ENCODE measurements at places on chromosomes 1 and 21. TPM values are rescaled to one million over a fixed set of nuclear protein-coding genes. Genes with fewer than 3 reads are reported as not detected.

DNA sequence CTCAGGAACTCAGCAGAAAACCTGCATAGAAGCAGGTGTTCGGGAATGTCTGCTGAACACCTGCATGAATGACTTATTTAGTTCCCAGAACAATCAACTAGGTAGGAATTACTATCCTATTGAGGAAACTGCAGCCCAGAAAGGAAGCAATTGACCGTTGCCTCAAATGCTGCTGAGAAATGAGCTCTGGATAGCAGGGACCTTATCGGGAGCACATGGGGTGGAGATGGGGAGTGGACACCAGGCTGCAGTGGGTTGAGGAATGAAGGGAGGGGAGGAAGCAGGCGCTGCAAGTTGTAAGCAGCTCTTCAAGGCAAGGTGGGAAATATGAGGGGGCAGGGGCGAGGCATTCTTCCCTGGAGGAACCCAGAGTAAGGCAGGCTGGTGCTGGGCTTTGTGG lies 10.8 kb upstream of the CDCP2 start:
- peak; percentile 22 for DNase-seq

DNA sequence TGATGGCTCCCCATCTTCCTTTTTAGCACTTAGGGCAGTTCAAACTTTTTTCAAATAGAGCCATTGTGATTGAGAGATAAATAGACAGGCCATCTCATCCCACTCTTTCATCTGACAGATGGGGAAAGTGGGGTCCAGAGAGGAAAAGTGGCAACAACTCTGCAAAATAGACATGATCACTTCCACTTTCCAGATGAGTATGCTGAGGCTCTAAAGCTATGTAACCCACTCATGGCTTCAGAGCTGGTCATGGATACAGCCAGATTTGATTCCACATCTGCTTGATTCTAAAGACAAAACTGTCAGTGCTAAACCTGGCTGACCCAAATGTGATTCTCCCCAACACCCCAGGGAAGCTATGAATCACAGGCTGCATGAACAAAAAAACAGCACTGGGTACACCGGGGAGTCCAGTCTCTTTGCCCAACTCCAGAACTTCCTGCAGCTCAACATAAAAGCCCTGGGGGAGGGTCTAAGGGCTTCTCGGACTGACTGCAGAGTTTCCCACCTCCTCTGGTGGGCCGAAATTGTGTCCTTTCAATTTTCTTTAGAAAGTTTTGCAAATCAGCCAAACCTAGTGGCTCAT lies 59.3 kb downstream of the PLPP3 start:
- no peak for DNase-seq

- peak; percentile 94 for DNase-seq
Observed at GRCh38 chr1:41726899-41727748, 191.6 kb downstream of the HIVEP3 start.

DNA sequence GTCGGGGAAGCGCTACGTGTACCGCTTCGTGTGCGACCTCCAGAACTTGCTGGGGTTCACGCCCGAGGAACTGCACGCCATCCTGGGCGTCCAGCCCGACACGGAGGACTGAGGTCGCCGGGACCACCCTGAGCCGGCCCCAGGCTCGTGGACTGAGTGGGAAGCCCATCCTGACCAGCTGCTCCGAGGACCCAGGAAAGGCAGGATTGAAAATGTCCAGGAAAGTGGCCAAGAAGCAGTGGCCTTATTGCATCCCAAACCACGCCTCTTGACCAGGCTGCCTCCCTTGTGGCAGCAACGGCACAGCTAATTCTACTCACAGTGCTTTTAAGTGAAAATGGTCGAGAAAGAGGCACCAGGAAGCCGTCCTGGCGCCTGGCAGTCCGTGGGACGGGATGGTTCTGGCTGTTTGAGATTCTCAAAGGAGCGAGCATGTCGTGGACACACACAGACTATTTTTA lies 17.1 kb downstream of the ETS2 start:
- DNase-seq: no peak

GRCh38 chr1:18899363-18900049 lies 2.8 kb downstream of the ALDH4A1 start:
- DNase-seq: no peak

DNA sequence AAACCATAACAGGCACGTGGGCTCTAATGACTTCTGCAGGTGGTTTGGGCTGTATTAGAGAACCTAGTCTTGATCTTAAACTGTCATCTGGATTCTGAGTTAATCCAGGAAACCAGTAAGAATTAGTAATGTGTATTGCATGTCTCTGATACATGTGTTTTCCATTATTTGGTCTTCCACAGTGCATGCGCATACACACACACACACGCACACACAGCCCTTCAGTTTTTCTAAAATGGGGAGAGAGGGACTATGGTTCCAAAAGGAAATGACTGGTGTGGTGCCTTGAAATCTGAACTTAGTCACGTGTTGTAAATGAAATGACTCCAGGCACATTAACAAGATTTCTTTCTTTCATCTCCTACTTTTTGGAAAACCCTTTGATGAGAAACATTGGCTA lies 67.6 kb downstream of the OLFML2B start:
- DNase-seq: no peak

GRCh38 chr1:232226197-232226712 lies 403.7 kb downstream of the SIPA1L2 start:
- DNase-seq: no peak

- DNase-seq: peak; percentile 27
Observed at GRCh38 chr1:10217748-10218441, 7.5 kb downstream of the KIF1B start.

DNA sequence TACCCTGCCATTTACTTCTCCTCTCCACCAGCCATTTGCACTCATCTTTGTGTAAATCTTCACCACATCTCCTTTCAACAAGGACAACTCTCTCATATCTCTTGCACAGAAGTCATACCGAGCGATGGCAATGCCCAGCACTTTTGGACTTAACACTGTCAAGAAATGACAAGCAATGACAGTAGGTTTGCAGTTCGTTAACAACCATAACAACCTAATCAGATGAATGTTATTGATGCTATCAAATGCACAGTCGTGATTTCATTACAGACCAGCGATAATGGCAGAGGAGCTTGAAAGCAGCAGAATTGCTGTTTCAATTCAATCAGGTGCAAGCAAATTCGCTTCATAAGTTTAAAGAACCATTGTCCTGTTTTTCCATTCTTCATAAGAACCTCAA lies 390.9 kb downstream of the VAV3 start:
- no peak for DNase-seq

- DNase-seq: no peak
Observed at GRCh38 chr21:33414926-33415325, 11.7 kb downstream of the IFNGR2 start.

GRCh38 chr1:87735750-87736149 lies 407.1 kb downstream of the LMO4 start:
- DNase-seq: no peak

GRCh38 chr1:56432166-56432971 lies 147.0 kb downstream of the PLPP3 start:
- DNase-seq: no peak

DNA sequence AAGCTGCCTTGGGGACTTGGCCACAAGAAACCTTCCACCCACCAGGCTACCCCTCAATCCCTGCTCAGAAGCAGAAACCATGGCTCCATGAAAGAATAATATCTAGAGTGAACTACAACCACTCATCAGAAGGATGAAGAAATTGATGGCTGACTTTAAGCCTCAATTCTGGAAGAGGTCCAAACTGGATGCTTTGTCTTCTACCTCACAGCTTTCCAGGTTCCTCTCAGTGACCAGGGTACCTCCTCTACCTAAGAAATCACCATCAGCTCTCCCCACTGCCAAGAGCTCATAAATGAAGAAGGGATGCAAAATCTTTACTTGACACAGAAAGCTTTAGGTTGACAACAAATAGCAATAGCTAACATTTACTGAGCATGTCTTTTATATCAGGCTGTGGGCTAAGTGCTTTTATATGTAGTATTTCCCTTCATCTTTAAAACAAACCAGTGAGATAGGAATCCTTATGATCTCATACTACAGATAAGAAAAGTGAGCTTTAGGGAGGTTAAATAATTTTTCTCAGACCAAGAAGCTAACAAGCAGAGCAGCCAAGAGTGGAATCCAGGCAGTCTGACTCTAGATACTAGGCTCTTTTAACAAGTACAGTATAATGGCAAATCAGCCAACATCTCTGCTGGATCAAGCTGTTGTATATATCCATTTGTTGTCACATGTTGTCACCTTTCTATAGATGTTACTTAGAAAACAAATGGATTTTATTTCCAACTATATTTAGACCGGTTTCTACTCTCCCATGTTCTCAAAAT lies 243.0 kb upstream of the SGIP1 start:
- no peak for DNase-seq

GRCh38 chr1:168621356-168621755 lies 45.0 kb downstream of the XCL1 start:
- no peak for DNase-seq

DNA sequence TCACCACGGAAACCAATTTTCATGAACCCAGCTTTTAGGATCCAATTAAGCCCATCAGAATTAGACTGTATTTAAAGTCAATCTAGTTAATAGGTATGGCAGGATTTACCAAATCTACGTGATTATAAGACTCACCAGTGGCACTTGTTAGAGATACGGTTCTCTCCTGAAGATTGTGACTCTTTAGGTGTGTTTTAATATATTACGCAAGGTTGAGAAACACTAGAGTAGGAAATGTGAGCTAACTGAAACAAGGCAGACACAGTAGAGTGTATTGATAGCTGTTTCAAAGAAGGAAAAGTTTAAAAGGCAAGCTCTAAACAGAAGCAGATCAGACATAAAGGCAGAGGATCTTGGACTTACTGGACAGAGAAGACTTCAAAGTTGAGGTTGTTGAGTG lies 11.2 kb upstream of the RPE65 start:
- DNase-seq: no peak

DNA sequence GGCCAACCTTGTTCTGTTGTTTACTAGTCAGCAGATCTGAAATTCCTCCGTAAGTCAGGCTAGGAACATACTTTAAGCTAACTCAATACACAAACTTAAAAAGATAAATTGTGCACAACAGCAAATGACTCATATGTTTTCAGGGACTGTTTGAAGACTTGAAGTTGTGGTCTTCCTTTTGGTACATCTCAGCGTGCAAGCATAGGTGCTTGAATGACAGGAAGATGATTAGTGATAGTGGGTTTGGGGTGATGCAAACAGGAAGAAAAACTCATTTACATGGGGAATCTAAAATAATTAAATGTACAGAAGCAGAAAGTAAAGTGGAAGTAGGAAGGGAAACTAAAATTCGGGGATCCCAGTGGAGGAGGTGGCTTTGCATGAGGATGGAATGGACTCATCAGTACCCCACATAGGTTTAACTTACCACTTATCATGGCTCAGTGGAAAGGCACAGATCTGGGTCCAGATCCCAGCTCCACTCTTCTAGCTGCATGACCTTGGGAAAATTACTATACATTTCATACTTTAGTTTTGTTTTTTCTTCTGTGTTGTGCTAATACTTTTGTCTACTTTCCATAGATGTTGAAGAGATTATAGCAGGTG lies 122.3 kb downstream of the XCL2 start:
- no peak for DNase-seq

DNA sequence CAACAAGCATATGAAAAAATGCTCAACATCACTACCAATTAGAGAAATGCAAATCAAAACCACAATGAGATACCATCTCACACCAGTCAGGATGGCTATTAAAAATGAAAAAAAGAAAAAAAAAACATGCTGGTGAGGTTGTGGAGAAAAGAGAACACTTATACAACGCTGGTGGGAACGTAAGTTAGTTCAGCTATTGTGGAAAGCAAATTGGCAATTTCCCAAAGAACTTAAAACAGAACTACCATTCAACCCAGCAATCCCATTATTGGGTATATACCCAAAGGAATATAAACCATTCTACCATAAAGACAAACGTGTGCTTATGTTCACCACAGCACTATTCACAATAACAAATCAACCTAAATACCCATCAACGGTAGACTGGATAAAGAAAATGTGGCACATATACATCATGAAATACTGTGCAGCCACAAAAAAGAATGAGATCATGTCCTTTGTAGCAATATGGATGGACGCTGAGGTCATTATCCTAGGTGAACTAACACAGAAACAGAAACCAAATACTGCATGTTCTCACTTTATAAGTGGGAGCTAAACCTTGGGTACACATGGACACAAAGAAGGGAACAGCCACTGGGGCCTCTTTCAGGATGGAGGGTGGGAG lies 49.5 kb downstream of the LYST start:
- no peak for DNase-seq

GRCh38 chr21:15240848-15241247 lies 176.0 kb upstream of the NRIP1 start:
- DNase-seq: no peak

GRCh38 chr1:46492871-46493270 lies 3.2 kb downstream of the DMBX1 start:
- no peak for DNase-seq

DNA sequence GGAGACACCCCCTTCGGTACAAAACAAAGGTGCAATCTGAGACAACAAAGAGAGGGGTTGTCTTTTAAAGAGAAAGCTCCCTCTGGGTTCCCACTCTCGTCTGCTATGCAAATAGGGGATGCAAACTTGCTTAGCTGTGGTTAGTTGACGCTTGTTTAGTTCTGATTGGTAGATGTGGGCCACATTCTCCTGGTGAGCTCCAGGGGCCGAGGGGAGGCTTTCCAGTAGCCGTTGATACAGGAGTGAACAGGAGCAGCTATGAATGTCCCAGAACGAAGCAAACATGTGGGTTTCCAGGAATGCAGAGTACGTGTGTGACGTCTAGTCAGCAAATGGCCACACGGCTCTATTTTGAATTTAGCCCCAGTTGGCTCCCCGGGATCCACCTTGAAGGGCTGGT lies 14.7 kb downstream of the TFF2 start:
- DNase-seq: peak; percentile 25

DNA sequence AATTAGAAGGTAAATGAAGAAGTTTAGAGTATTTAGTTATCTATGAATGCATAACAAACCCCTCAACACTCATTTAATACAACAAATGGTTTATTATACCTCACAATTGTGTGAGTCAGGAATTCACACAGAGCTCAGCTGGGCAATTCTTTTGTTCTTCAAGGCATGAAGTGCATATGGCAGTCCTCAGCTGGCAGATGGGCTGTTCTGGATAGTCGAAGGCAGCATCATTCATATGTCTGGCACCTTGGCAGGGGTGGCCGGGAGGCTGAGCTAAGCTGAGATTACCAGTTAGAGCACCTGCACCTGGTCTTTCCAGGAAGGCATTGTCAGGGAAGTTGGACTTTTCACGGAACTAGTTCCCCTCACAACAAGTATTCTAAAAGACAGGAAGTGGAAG lies 286.2 kb upstream of the DUSP10 start:
- DNase-seq: no peak

OR2G6 gene
- not detected for polyA plus RNA-seq

CA14 gene
- polyA plus RNA-seq: not detected

LIPI gene
- polyA plus RNA-seq: not detected

MRPS6 gene
- polyA plus RNA-seq: 74.9 TPM

CENPL gene
- 2.4 TPM for polyA plus RNA-seq

RASSF5 gene
- 39.5 TPM for polyA plus RNA-seq

DUSP10 gene
- 4.4 TPM for polyA plus RNA-seq
